ENCODE measurements at places on chromosomes 12 and 14.

DNA sequence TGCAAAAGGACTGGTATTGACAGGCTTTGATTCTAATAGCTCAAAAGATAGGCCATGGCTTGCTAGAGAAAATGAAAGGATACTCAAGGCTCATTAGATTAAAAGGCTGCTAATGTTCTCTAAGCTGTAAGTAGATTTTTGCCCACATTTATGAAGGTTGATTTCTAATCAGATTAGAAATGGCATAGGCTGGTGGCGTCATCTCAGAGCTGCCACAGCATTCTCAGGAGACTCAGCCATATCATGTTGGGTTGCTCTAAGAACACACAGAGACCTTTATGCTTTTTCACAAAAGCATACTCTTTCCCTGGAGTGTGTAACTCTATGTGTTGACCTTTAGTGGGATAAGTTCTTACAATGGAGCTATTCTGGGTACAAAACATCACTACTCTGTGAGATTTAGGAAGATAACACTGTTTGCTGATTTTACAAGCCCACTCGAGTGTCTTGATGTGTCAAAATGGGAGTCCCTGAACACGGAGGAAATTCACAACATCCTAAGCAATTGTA, 576.0 kb downstream of the NRXN3 start:
- DNase-seq = no peak

GRCh38 chr12:75646329-75647210, 135.2 kb upstream of the KRR1 start:
- no peak for DNase-seq

DNA sequence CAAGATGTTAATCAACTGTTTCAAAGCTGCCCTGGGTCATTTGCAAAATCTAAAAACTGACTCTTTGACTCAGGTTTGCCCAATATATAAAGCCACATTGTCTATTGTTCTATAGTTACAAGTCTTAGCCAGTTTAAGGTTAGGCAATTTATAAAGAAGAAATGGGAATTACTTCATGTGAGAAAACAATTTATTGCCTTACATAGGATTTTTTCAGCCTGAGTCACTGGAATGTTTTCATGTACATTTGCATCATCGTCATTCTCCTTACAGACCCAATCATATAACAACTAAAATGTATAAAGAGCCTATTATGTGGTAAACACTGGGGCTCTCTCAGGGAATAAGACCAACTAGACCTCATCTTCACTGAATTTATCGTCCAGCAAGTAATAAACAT, 100.3 kb upstream of the PLEKHG7 start:
- DNase-seq = no peak

DNA sequence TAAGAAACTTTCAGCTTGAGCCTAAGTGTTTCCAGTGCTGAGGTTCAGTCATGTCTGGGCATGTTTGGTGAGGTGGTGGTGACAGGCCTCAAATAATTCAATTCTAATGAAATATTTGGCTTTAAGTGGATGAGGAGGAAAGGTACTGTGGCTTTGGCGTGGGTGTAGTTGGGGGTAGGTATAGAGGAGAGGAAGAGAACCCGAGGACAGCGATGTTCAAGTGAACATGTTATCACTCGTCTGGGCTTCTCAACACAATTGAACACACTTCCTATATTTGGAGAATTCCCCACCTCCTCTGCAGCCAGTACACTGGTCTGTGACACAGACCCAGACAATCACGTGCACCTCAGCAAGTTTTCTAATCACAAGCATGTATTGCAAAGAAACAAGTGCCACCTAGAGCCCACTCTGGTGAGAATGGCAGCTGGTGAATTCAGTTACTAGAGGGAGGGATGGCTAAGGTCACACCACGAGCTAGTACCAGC, 53.0 kb downstream of the IFNG-AS1 start:
- no peak for DNase-seq

DNA sequence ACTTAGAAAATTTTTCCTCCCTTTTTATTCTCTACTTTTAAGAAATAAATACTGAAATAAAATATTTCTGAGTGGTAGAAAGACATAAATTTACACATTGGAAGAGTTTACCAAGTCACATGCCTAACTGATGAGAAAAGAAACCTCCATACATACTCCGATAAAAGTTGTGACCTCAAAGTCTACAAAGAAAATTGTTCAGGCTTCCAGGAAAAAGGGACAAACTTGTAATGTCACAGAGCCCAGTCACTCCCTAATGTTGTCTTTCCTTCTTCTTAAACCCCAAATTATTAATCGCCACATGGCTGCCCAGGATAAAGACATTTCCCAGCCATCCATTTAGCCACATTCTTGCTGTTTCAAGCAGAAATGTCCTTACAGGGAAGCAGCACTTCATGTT, 455.3 kb downstream of the MDGA2 start:
- DNase-seq = no peak

- DNase-seq = no peak
These were observed 11.4 kb downstream of the DCAF5 start for GRCh38 chr14:69141550-69141949.
